Naive thymus-derived CD4-positive, alpha-beta T cell (primary cell): ENCODE measurements at places on chromosomes 5 and 9. TPM values are rescaled to one million over a fixed set of nuclear protein-coding genes. Genes with fewer than 3 reads are reported as not detected.

The NIPAL4 gene
- polyA plus RNA-seq, result not detected

DNA sequence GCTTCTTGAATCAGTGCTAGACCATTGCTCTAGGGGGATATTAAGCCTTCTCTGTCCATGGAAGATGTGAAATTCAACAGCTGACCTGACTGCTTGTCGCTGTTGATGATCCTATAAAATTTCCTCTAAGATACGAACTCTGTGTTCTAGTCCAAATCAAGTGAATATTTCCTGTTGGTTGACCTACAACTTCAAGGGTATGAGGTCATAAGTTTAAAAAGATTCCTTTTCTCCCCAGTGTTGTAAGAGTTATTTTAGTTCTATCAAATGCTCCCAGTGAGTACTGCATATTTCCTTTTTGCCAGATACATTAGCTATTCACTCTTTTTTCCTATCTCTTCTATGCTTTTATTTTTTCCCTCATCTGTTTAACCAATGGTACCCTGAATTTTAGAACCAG is 102.9 kb upstream of the CCDC152 start:
- H3K36me3 ChIP-seq, result no peaks in the 10 kb centered on the region
- no peaks in the 10 kb centered on the region for H3K27me3 ChIP-seq
- no peak for DNase-seq
- no peak overlapping the region for H3K27ac ChIP-seq
- H3K4me3 ChIP-seq, result no peak overlapping the region

GRCh38 chr5:137933491-137933911 is 44.2 kb downstream of the PKD2L2 start:
- no peaks in the 10 kb centered on the region for H3K4me1 ChIP-seq
- H3K27me3 ChIP-seq, result no peaks in the 10 kb centered on the region
- H3K36me3 ChIP-seq, result peaks cover 6% of the 10 kb centered on the region
- no peak for DNase-seq
- no peak overlapping the region for H3K4me3 ChIP-seq

The TPD52L3 gene
- not detected for polyA plus RNA-seq
